ENCODE measurements at places on chromosomes 16 and 17.
A peak's percentile ranks its signal among the peaks of the same experiment; 100 is the strongest.

DNA sequence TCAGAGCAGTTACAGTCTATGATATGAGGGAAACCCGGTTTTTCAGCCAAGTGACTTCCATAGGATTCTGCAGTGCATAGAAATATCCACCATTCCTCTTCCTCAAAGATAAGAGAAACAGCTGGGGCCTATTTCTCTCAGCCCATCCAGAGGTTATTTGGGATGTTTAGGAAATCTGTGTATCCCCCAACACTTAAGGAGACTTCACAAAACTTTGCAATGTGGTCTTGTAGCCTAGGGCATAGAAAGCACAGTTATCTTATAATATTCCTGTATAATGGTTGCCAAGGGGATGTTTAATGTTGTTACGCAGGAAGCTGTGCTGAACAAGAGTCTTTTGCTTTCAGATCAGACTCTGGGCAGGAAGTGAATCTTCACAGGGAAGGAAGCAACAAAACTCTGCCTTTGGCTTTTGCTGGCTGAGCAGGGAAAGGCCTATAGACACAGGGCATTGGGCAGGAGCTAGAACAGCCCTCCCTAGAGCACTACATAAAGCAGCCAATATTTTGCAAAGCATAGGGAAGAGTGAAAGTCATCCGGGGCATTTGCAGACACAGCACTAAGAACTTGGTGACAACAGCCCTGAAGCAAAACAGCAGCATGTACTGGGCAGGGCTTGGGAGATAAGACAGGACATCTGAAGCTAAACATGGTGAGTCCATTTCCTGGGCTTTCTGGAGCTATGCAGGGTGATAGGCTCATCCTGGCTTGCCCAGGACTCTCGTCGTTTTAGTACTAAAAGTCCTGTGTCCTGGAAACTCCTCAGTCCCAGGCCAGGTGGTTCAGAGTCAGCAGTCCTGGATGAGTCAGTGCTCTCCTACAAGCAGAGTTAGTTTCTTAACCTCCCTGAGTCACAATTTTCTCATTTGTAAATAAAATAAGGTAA, 18.7 kb upstream of the BEAN1 start:
- peak; percentile 44 for DNase-seq

GRCh38 chr16:48901712-48902374, 291.9 kb upstream of the N4BP1 start:
- DNase-seq: no peak

- DNase-seq: peak; percentile 19
These were observed 64.9 kb downstream of the IRF8 start for GRCh38 chr16:85963753-85964285.

DNA sequence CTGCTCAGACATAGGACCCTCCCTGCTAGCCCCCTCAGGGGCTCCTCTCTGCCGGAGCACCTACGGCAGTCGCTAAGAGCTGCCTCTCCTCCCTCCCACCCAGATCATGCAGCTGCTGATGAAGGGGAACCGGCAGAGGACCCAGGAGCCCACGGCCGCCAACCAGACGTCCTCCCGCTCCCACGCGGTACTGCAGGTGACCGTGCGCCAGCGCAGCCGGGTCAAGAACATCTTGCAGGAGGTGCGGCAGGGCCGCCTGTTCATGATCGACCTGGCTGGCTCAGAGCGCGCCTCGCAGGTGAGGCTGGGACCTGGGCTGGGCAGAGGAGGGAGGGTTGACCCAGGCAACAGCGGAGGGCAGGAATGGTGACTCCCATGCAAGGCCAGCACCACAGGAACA, 17.0 kb downstream of the BTBD17 start:
- no peak for DNase-seq

GRCh38 chr16:85081765-85082164, 30.5 kb downstream of the CIBAR2 start:
- DNase-seq: no peak

DNA sequence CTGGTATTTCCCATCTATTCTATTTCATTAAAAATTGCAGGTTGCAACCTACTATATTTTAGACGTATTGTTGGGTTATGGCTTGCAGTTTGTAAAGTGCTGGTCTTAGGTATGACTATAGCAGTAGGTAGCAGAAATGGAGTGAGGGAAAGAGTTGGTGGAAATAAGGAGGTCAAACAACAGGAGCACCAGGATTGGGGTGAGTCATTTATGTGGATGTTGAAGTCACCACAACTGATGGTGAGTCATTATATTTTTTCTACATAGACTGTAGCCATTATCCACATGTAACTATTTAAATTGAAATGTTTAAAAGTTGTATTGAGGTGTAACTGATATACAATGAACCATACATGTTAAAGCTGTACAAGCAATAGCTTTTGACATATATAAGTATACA, 25.0 kb upstream of the HS3ST3A1 start:
- no peak for DNase-seq

DNA sequence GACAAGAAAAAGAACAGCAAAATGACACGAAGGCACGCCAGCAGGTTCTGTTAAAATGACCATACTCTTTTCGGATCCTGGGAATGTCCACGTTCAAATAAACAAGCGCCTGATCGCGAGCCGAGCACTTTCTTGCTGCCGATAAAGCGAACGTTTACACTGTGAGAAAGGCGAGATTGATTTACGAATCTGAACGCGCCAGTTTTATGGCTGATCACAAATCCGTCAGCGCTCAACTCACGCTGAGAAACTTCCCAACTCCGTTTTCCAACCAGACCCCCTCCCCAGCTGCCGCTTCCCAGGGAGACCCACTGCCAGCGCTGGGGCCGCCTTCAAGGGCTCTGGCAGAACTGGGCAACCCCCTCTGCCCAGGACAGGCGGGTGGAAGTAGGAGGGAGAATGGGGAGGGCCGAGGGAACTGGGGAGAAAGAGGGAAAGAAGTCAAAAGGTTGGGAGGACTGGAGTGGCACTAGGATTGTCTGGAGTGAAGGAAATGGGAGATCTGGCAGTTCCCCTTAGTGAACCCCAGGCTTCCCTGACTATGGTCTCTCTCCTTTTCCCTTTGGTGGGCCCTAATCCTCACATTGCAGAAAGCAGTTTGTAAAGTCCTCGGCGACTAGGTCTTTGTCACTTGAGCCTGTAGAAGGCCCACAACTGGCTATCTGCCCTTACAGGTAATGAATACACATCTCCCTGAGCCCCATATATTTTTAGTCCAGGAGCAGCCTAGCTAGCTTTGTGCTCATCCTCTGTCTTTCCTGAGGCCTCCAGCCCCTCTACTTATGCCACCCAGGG, 6.9 kb downstream of the HOXB4 start:
- no peak for DNase-seq

DNA sequence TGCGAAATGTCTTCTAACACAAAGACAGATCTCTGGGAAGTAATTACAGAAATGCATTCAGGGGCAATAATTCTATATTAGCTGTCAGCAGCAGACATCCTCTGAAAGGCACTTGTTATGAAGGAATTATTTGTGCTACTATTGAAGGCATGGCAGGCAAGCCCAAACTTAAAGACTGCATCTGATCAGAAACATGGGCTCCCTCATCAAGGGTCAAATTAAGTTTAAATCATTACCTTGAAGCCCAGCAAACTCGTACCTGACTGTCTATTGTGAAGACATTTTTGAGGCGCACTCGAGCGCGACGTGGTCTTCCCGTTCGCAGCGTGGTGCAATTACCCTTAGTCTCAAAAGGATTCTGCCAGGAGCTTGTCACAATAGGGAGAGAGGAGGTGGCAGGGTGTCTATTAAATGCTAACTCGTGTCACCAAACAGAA, 110.6 kb downstream of the ZNF423 start:
- DNase-seq: no peak

DNA sequence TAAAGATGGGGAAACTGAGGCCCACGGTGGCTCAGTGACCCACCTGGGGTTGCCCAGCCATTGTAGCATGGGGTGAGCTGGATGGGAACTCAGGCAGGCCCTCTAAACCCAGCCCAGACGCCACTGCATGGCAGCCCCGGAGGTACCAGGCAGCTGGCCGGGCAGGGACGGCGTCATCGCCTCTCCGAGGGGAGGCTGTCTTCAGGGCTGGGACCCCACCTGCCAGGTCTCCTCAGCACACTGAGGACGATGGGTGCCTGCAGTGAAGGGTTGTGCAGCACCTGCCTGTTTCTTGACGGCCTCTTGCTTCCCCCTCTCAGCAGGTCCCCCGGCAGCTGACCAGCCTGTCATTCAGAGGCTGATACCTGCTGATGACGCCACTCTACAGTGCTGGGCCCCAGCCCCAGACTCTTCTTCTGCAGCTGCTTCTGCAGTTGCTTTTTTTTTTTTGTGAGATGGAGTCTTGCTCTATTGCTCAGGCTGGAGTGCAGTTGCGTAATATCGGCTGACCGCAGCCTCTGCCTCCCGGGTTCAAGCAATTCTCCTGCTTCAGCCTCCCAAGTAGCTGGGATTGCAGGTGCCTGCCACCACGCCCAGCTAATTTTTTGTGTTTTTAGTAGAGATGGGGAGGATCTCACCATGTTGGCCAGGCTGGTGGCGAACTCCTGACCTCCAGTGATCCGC, 24.7 kb downstream of the RNF213 start:
- no peak for DNase-seq

GRCh38 chr17:57295526-57296023, 39.3 kb downstream of the MSI2 start:
- DNase-seq: no peak

DNA sequence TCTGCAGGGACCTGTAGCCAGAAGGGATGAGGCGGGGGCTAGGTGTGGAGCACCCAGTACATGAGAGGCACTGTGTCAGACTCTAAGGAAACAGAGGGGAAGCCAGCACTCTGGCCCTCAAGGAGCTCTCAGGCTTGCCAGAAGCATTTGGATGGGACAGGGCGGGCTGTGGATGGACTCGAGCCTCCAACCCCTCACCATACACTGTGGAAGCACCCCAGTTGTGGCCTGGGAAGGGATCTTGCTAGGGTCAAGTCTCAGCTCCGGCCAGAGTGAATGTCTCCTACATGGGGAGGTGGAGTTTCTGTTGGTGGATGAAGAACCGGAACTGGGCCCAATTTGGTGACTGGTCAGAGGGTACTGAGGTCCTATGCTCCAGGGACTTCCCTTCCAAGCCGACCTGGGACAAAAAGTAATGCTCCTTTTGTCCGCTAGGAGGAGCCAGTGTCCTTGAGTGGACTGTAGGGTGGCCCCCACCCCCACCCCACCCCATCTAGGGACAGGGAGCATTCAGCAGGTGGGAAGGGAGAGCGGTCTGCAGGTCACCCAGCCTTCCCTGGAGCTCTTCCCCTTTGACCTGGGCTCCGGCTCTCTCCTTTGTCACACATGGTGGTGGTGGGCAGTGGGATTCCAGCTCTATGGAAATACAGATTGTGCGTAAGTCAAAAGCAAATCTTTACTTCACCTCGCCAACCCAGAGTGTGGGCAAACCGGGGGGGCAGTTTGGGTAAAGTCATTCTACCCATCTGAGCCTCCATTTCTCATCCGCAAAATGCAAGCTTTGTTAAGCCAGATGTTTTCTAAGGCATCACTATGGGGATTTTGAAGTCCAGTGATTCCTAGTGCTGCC, 20.4 kb upstream of the PHB1 start:
- DNase-seq: peak; percentile 61

All from breast epithelium (tissue), 4 donors.